ENCODE measurements at places on chromosomes 6 and 20.

DNA sequence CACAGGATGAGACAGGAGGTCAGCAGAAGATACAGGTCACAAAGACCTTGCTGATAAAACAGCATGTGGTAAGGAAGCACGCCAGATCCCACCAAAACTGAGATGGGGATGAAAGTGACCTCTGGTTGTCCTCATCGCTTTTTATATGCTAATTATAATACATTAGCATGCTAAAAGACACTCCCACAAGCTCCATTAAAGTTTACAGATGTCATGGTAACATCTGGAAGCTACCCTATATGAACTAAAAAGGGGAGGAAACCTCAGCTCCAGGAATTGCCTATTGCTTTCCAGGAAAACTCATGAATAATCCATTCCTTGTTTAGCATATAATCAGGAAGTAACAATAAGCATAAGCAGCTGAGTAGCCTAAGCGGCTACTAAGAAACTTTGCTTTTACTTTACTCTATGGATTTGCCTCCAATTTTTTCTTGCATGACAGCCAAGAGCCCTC is 8.4 kb upstream of the RIN2 start:
- DNase-seq: no peak

- no peak for DNase-seq
Measured at GRCh38 chr6:43334466-43335095, 26.0 kb upstream of the CRIP3 start.

DNA sequence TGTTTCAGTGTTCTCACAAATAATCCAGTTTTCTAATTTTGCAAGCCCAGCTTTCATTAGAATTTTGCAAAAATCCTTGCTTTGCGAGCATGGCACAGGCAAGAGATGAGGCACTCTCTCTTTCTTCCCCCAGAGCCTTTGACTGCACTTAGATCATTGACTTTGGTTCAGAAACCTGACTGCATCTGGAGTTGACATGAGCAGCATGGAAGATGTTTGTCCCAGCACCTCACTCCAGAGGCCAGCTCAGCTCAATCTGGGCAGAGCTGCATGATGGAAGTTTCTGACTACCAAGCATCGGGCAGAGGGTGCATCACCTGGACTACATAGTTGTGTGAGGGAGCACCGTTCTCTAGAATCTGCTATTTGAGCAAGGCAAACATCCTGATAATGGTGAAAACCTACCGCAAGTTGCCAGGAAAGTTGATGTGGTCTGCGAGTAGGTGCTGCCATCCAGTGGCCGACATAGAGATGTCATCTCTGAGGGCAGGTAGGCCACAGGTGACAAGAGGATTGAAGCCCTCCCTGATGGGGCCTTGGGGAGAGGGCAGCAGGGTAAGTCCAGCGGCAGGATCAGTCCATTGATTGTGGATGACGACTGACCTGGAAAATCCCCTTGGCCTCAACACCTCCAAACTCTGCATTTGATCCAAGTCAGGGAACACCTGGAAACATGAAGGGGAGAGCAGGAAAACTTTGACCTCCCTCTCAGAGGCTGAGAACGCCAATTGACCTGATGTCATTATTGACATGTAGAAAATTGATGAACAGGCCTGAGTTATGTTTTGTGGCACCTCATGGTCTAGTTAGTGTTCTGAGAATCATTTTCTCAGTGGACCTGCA is 3.8 kb upstream of the LPA start:
- DNase-seq: no peak

- DNase-seq: no peak
Measured at GRCh38 chr6:90202156-90202555, 94.5 kb downstream of the BACH2 start.

DNA sequence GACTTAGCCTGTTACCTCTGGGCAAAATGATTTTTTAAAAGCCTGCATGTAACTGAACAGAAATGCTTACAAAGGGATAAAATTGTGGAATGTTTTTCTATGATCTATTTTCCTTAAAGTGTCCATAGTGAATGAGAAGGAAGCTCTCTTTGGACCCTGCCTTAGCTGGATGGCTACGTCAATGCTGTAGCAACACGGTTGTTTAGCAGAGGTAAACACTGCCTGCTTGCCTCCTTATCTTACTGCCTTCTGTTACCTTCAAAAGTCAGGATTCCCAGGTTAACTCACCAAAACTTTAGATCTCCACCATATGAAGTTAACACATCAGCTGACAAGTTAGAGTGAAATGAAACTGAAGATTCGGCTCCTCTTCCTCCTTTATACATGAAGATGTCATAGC is 402.6 kb downstream of the SAMD5 start:
- no peak for DNase-seq

DNA sequence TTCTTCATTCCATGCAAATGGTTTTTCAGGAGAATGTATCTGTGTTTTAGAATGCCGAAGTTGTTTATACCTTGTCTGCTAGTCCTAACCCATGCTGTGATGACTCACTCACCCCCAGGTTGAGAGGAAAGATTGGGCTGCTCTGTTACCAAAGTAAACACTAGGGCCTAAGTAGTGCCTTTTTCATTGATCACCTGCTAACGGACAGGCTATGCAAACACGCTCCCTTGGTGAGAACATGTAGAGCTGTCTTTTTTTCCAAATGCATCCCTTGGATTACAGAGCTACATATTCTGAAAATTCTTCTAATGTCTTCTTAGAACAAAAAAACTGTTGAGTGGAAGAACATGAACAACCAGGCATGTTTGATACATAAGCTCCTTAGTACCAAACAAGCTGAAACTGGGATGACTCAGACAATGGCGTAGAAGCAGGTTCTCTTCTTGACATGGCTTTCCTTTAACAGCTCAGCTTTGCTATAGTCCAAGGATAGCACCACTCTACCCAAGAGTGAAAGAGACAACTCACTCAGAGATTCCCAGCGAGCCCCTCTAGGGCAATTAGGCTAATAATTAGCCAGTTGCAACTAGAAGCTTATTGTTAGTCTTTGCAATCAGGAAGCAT is 20.5 kb downstream of the PERP start:
- no peak for DNase-seq
